Stimulated activated CD4-positive, alpha-beta T cell treated with anti-CD3 and anti-CD28 coated beads, TNF-alpha, amount 100 ng/mL, for 48 hours (primary cell): ENCODE measurements at places on chromosomes 11 and 22.

DNA sequence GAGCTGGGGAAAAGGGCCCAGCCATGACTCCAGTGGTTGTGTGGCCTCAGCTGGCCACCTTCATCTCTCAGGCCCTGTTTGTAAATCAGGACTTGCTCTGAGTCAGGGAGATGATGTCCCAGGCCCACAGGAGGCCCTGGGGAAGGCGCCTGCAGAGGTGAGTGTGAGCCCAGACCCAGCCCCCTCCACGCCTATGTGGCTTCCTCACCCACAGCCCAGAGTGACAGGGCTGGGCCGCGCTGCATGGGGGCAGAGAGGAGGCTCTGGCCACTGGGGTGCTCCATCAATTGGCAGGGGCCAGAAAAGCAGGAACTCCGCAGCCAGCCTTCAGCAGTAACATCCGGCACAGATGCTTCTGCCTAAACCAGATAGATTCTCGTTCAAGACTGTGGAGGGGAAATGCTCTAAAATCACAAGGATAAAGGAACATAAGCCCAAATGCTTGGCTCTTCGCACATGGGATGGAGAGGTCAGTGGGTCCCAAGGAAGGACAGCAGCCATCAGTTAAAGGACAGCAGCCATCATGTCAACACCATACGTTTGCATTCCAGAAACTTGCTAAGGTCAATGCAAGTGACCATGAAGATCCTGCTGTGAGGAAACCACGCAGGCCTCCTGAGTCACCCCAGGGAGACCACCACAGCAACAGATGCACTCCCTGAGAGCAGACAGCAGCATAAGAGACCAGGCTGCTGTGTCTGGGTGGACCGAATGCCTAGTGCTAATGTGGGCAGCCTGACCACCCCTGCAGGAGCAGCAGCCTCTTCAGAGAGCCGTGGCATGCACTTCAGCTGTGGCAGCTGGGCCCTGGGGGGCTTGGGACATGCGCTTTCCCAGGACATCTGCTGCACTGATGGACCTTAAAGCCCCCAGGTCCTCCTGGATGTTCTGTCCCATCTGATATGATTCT, 28.3 kb downstream of the OSBPL5 start:
- DNase-seq: no peak

DNA sequence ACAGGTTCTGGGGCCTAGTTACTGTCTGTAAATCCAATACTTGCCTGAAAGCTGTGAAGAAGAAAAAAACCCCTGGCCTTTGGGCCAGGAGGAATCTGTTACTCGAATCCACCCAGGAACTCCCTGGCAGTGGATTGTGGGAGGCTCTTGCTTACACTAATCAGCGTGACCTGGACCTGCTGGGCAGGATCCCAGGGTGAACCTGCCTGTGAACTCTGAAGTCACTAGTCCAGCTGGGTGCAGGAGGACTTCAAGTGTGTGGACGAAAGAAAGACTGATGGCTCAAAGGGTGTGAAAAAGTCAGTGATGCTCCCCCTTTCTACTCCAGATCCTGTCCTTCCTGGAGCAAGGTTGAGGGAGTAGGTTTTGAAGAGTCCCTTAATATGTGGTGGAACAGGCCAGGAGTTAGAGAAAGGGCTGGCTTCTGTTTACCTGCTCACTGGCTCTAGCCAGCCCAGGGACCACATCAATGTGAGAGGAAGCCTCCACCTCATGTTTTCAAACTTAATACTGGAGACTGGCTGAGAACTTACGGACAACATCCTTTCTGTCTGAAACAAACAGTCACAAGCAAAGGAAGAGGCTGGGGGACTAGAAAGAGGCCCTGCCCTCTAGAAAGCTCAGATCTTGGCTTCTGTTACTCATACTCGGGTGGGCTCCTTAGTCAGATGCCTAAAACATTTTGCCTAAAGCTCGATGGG, 13.5 kb downstream of the PIK3IP1 start:
- DNase-seq: no peak

GRCh38 chr22:40183029-40183581, 5.4 kb downstream of the TNRC6B start:
- no peak for DNase-seq

- no peak for DNase-seq
Observed at GRCh38 chr22:42561856-42562255, 8.1 kb downstream of the SERHL2 start.

GRCh38 chr11:100403816-100404215, 283.3 kb upstream of the ARHGAP42 start:
- DNase-seq: no peak

- DNase-seq: no peak
Observed at GRCh38 chr22:47022075-47022473, 259.6 kb downstream of the TBC1D22A start.

DNA sequence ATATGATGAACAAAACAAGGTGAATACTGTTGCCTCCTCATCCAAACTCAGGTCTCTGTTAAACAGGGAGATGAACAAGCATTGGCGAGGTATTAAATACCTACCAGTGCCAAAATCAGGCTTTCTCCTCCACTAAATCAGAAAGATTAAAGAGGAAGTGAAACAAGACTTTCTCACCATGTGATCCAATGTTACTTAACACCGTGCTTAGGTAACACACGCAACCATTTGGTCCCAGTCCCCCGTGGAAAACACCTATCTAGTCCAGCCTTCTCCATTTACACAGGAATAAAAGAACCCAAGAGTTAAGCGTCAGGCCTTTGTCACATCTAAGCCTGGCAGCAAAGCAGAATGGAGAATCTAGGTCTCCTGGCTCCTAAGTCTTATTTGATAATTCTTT, 34.5 kb downstream of the TENM4 start:
- DNase-seq: no peak

DNA sequence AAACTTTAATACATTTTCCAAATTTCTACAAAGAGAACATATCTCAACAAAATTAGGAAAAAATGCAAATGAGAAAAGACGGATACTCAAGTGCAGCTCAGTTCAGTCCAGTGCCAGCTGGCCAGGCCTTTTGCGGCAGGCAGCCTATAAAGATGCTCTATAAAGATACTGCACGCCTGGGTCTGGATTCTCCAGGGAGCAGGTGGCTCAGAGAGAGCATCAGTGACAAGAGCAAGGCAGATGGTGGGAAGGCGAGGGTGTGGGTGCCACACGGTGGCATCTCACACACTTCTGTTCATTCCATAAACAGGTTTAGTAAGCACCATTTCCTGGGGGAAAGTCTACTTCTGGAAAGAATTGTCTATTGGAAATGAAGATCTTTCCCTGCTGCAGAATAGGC, 18.1 kb upstream of the SCN3B start:
- no peak for DNase-seq

GRCh38 chr11:24348908-24349307, 147.9 kb upstream of the LUZP2 start:
- no peak for DNase-seq

- DNase-seq: no peak
Observed at GRCh38 chr11:126588630-126589491, 233.4 kb downstream of the ST3GAL4 start.

DNA sequence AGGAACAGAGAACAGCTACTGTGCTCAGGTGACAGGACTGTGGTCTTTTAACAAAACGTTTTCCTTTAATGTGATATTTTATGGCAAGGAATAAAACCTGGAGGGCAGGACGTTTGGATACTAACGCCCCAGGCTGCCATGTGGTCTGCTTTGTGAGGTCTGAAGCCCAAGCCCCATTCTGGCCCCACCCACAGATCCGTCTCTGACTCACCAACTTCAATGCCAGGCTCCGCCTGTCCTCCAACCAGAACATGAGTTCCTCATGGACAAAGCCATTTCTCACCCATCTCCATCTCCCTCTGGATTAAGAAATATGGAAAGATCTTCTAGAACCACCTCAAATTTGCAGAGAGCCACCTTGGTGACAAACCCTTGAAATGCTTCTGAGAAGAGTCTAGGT, 148.8 kb downstream of the CRYBB2 start:
- no peak for DNase-seq

DNA sequence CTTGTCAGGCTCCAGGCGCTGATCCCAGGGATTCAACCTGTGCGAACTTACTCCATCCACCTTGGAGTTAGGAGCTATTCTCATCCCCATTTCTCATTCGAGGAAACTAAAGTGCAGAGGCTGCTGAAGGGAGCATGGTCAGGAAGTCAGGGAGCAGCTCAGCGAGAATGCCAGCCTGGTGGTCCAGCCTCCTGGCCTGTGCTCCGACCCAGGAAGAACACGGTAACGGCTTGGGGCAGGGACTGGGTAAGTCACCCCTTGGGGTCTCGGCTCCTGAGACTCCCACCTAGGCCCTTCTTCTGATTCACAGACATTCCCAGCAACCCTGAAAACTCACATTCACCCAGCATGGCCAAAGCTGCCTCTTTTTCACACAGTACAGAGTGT, 132.8 kb downstream of the CRYBB2 start:
- no peak for DNase-seq

DNA sequence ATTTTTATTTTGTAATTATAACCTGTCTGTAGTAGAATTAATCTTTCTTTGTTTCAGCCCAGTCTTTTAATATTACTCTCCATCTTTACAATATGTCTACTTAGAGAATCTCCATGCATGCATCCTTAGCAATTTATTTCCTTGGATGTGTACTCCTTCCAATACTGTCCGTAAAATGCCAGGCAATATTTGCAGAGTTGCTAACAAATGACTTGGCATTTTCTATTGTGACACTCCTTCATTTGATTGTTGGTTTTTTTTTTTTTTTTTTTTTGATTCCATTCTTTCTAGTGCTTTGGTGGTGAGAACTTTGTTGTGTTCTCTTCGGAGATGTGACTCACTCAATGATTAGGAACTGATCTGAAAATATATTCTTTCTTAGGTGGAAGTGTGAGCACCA, 220.3 kb downstream of the CNTN5 start:
- no peak for DNase-seq

GRCh38 chr11:48006301-48006992, 26.1 kb downstream of the PTPRJ start:
- DNase-seq: no peak

DNA sequence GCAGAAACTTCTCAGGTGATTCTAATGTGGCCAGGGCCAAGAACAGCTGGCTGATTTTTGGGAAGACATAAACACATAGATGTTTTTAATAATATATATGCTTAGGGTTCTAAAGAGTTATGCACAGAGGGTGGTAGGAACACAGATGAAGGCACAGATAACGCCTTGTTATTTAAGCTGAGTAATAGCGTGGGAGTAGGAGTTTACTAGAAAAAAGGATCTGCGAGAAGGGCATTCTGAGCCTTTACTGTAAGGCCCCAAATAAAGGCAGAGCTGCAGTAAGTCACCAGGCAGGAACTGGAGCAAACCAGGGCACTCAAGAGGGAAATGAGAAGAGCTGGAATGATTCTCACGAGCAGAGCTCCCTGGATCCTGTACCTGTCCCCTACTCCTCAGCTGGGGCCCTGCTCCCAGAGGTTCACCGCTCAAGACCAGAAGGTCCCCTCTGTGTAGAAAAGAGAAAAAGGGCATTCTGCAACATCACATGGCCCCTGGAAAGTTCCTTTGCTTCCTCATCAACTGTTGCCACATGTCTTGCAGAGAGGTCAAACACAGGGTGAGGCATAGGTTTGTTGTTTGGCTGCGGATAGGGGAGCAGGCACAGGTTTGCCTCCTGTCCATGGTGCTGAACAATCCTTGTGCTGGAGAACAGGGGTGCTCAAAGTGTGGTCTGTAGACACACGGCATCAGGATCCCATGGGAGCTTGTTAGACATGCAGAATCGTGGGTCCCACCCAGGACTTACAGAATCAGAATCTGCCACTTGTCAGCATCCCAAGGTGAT, 125.7 kb downstream of the TENM4 start:
- no peak for DNase-seq

- DNase-seq: no peak
Observed at GRCh38 chr22:46070803-46071450, 79.4 kb upstream of the PPARA start.

DNA sequence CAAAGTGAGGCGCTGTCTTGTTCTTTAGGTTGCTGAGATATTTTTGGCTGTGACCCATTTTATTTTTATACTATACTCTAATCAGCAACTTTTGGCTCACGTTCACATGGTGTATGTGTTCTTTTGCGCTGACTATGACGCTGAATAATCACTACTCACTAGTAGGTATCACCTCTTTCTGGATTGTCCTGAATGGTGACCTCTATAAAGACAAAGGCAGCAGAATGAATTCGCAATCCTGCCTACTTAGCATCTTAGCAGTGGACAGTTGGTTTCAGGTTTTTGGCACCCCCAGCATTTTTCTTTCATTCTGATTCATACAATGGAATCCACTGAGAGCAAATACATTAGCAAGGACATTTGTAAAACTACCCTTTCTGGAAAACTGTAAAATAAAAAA, 351.3 kb downstream of the JRKL start:
- DNase-seq: no peak

GRCh38 chr11:73271936-73272679, at the start of gene P2RY6:
Gene P2RY6 (plus strand): TSS chr11:73272338. CDS start chr11:73296519, 24,181 bp downstream.
- no peak for DNase-seq

DNA sequence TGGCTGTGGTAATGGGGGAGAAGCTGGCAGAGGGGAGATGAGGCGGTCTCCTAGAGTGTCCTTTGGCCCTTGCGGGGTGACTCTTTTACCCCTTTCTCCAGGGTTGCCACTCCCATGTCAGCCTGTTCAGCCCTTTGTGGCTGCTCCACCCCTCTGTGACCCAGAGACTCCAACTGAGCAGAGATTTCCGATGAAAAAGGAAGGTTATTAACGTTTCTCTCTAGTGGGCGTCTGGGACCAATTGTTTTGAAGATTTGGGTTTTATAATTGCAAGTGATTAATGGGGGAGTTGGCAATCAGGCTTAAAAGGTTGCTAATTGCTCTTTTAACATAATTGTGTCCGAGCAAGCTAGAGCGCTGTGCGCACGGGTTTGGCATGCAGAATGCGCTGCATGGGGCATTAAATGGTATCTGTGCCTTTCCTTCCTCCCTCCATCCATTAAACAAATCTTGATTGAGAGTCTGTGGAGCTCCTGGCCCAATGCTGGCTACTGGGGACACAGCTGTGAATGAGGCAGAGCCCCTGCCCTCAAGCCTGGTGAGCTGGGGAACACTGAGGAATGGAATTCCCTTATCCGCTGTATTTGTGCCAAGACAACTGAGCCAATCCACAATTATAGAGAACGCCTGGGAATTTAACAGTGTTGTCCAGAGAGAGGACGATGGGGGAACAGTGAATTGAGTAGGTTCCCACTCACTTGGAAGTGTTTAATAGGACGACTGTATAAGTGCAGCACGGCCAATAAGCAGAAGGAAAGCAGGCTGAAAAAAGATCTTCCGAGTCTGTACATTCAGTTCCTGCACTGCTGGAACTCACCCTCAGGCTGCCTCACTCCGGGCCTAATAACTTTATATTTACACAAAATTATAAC, 295.9 kb downstream of the MIAT start:
- DNase-seq: no peak

DNA sequence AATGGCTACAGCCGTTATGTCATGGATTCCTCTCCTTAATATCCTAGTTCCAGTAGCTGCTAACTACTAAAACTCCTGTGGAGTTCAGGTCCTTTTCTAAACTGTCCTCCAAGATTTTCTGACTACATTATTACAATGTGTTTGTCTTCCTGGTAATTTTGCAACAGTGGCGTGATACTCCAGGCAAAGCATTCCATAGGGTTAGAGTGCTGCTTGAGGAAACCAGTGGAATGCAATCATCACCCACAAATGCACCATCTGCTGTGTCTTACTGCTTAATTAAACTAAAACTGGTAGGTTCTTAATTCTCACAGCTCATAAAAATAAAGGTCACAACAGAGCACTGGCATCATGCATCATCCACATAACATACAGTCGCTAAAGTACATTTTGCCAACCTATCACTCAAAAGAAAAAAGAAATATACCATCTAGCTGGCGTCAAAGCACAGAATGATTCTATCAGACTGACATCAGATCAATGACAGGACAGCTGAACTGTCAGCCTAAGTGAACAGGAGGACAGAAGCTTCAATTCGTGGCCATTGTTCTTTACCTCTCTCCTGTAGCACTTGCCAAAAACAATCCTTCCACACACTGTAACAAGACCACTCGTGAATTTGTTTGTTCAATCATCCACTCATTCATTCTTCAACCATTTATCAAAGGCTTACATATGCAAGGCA, 182.5 kb downstream of the CADM1 start:
- no peak for DNase-seq
